HEK293T (cell line): ENCODE measurements at places on chromosomes 16 and 17.

- DNase-seq, result no peak
These were observed 14.7 kb downstream of the STXBP4 start for GRCh38 chr17:54983260-54983659.

DNA sequence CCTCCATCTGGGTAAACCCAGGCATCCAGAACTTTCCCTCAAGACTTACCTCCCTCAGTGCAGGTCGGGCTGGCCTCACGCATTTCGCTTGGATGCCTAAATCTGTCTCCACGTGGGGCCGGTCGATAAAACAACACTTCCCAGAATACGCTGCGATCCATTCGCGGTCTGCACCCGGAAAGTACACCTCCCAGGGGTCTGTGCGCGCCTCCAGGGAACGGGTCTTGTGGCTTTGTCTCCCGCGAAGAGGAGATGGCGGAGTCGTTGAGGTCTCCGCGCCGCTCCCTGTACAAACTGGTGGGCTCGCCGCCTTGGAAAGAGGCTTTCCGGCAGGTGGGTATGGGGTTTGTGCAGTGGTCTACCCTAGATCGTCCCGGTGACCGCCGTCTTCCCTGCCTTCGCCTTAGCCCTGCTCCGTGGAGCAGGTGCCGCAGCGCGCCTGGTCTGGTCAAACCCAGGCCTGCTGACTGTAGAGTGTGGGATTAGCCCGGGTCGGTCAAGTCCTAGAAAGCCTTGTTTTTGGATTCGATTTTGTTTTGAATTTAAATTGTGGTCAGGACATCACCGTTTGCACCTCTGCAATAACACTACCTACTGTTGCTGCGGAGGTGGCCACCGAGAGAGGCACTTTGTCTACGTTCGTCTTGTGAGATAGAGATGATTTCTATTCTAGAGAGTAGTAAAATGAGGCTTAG is at the start of gene RPAIN:
Gene RPAIN (plus strand): TSS at position 224 of the 695 bp plus-strand sequence. CDS start 29 bp downstream, at position 253.
- peak; percentile 85 for DNase-seq

DNA sequence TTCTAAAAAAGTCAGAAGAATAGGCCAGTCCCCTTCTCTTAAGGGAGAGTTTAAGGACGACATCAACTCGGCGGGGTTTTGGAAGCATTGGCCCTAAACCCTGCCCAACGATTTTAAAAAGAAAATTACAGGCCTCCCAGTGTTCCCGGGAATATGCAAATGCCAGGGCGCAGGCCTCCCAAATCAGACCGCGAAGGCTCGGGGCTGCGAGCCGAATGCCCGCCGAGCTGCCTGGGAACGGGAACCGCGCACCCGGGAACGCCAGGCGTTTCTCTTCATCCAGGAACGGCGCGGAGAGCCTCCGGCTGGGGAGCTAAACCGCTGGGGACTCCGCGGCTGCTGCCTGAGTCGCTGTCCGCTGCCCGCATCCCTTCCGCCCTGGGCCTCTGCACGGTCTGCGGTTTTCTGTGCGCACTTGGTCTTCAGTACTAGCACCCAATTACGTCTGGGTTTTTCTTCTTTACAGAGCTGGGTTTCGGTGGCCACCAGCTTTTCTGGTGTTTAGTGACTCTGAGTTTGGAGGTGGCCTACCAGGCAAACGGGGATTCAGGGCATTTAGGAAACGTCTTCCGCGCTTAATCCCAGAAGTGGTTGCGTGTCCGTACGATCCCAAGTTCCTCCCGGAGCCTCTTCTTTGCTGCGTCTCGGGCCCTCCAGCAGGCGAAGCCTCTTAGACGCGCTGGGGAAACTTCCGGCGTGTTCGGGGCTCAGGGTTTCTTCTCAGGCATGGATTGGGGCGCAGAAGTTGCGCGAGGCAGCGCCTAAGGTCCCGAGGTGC is 5.7 kb downstream of the IRX5 start:
- no peak for DNase-seq

GRCh38 chr16:68590201-68590994 is 51.3 kb downstream of the ZFP90 start:
- peak; percentile 88 for DNase-seq

GRCh38 chr16:50626868-50627267 is 54.2 kb downstream of the SNX20 start:
- DNase-seq, result no peak

DNA sequence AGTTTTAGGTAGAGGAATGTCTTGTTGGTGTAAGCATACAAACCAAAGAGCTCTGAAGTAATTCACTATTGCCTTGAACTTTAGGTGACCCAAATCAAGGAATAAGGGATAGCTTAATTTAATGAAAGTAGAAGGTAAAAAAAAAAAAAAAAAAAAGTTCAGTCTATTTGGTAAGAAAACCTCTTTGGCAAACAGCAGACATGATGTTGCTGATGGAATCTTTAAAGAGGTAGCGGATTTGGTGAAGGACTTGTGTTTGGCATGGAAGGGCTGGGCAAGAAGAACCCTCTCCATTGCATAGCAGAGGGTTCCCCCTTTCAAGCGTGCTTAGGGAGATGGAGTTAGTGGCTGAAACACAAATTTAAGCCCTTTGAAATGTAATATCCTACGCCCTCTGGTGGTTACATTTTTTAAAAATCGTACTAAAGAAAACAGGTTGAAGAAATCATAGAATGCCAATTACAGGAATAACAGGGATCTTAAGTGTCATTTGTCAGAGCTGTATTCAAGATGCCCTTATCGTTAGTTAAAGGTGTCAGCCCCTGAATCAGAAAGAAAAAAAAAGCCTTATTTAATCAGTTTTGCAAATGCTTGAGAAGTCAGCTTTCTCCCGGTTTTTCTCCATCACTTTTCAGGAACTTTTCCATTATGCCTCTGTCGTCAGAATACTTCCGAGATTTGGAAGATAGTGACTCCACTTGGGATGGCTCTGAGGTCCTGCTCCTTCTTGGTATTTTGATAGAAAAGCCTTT is 383.1 kb downstream of the KCNJ2 start:
- peak; percentile 40 for DNase-seq

GRCh38 chr17:9363440-9364350 is 211.9 kb downstream of the STX8 start:
- DNase-seq, result no peak

- DNase-seq, result no peak
These were observed 73.6 kb downstream of the KLHDC4 start for GRCh38 chr16:87692176-87692575.

DNA sequence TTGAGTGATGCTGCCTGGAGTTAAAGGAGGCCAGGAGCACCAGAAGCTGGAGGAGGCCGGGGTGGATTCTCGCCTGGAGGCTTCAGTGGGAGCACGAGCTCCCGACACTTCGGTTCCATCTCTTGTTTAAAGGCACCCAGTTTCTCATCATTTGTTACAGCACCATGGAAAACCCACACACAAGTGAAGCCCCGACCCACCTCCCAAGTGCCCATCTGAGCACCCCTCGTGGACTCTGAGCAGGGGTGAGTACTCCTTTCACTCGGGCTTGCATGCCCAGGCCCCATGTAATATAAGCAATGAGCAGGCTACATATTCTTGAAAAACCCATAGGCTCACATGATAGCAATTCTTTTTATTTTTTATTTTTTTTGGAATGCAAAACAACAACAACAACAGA is 196.9 kb upstream of the MAF start:
- DNase-seq, result no peak

DNA sequence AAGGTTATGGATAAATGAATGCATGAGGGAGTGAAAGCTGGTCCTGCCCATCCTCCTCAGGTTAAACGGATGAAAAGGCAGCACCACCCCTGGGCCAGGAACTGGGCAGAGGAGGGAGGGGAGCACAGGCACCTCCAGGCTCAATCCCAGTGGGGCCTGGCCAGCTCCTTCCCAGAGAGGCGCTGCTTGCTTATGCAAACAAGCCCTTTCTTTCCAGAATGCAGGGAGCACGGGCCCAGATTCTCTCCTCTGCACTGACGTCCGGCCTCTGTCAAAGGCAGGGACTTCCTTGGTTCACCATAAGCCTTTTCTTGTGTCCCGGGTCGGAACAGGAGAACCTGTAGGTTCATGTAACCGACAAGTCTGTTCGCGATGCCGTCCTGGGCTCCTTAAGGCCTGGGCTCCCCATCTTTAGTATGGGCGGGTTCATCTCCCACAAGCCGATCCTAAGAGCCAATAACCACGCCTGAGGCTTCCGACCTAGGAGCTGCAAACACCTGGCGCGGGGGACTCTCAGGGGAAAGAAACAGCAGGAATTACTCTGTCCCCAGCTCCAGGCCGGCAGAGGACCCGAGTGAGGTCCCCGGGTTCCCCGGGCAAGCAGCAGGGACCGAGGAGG is 16.3 kb downstream of the ENPP7 start:
- no peak for DNase-seq

GRCh38 chr16:54359555-54359954 is 73.0 kb upstream of the IRX3 start:
- DNase-seq, result no peak

DNA sequence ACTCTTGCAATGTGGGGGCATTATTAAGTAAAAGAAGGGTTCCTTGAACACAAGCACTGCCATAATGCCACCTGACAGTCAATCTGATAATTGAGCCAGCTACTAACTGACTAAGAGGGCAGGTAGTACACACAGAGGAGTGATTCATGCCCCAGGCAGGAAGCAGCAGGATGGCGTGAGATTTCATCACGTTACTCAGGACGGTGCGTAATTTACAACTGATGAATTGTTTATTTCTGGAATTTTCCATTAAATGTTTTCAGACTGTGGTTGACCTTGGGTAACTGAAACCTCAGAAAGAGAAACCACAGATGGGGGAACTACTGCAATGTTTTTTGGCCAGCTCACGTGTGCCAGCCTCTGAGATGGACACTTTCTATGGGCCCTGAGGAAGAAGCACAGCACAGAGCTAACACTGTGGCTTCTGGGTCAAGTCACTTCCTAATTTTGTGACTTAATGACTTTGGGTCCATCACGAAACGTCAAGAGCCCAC is 46.7 kb downstream of the C17orf67 start:
- no peak for DNase-seq

DNA sequence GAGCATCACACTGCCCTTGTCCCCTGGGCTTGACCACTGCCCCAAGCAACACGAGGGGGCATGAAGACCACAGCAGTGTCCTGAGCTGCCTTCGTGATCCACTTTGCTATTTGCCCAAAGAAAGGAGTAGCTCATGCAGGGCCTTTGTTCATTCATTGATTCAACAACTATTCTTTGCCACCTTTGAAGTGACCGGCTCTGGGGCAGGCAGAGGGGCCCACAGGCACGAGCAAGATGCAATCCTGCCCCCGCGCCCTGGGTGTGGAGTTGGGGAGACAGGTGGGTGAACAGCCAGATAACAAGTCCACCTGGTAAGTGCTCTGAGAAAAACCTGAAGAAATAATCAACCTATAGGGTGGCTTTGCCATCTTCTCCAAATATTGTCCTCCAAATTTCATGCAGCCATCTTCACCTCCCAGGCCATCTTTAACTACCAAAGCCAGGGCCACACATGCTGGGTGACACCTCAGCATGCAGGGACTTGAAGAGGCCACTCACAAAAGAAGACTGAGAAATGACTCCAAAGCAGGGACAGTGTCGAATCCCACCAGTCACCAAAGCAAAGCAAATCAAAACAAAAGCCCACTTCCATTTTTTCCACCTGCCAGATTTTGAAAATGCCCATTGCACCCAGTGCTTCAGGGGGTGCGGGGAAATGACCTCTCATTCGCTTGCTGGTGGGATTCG is 18.2 kb upstream of the RBFOX3 start:
- peak; percentile 4 for DNase-seq

GRCh38 chr17:60303406-60304099 is 88.4 kb downstream of the USP32 start:
- DNase-seq, result no peak

DNA sequence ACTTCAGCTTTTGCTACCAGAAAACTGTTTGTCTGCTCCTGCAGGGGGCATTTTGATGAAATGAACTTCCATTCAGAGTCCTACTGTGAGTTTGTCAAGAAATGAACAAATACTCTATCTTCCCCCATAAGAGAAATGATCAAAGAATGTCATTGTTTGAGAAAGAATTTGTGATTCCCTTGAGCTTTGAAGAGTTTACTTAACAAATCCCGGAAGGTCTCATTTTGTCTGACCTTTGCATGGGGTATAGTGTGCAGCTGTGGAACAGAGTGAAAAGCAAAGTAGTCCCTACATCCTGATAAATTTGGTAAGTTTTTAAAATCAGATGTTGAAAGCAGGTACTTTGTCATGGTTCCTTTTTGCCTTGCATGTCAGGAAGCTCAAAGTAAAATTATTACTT is 178.0 kb downstream of the ABCC12 start:
- DNase-seq, result no peak

- DNase-seq, result peak; percentile 60
These were observed 521 bp downstream of the ATMIN start for GRCh38 chr16:81035975-81036750.

GRCh38 chr17:61387511-61388305 is 11.9 kb upstream of the TBX2 start:
- DNase-seq, result no peak

DNA sequence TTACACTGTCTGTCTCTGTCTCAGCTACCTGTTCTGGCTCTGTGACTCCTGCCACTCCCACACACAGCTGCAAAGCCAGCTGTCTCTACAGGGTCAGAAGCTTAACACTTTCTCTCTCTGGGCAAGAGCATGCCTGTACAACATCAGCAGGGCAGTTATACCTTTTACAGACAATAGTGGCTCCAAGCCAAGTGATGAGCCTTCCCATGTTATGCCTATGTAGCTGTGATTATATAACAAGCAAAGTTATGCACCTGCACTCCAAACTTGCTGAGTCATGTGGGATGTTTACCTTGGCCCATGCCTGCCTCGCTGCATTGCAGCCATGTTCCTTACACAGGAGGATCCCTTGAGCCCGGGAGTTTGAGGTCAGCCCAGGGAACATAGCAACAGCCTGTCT is 31.8 kb upstream of the APPBP2 start:
- no peak for DNase-seq

DNA sequence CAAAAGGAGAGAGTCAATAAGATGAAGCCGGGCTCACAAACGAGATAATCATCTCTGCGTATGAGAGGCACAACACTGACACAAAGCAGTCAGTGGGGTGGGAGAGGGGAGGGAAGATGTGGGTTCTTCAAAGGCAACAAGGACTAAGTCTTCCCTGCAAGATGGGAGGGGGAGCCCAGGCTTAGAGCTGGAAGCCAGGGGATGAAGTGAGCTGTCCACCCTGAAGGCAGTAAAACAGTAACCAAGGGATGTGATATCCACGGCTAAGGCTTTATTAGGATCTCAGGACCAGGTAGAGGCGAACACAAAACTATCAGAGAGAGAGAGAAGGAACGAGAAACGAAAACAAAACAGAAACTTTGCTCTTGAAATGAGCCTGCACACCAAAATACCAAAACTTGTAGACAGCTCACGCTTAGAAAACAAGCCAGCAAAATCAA is 115.9 kb downstream of the DYNLRB2 start:
- no peak for DNase-seq
